ENCODE measurements at places on chromosomes 4 and X.

GRCh38 chr4:94629837-94630236 lies 127.9 kb upstream of the BMPR1B start:
- DNase-seq: no peak

DNA sequence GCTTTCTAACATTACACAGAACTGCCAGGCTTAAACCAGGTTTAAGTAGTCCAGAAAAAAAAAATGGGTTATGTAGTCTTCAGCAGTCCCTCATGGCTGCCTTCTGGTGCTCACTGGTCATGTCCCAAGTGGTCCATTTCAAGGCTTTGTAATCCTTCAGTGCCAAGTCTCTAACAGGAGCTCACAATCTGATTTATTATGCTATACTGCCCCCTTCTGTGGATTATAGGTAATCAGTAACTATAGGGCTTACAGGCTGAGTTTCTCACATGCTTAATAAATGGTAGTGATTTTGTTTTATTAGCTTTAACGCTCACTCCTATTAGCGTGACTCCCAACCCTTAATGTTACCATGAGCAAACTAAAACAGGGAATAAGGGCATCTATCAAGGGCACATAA lies 92.5 kb upstream of the EDA2R start:
- peak; percentile 20 for DNase-seq

- DNase-seq: no peak
Observed at GRCh38 chr4:74055096-74055495, 16.6 kb upstream of the CXCL3 start.

DNA sequence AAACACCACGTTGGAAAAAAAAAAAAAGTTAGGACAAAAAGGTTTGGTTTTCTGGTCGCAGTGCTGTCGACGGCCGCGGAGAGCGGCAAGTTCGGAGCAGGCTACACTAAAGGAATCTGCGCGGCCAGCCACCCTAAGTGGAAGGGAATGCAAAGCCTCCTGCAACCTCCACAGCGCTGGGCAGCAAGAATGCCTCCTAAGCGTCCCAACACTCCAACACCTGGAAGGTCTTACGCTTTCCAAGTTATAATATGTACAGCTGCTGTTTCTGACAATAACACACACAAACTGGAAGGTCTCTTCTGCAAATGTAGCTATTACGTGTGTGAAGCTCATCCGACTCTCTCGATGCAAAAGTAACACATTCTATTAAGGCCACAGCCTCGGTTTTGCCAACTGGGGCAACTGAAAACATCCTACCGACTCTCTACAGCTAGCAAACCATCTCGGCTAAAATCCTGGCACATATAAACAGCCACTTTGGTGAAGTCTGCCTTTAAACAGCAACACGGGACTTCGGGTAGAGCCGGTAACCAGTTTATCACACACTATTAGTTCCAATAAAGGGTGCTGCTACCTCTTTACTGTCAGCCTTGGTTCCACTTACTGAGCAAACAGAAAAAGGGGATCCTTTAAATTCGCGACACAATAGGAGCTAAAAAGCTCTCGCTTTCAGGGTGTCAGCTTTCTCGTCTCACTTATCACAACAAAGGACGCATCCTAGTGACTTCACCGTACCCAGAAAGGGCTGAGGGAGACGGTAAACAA lies 895 bp downstream of the SMIM14 start:
- no peak for DNase-seq

DNA sequence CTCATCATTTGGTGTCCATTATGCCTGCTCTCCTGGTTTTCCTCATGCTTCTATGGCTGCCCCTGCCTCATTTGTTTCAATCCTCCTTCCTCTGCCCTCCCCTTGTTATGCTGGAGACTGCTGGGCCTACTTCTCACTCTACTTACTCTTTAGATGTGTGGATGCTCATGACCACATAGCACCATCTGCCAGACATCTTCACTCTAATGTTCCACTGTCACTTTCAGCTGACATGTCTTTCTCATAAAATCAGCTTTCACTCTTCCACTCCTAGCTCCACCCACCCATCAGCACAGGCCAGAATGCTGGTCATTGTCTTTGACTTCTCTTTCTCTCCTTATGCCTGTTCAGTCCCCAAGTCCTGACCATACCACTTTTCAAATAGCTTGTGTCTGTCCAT lies 86.8 kb downstream of the REPS2 start:
- DNase-seq: no peak

DNA sequence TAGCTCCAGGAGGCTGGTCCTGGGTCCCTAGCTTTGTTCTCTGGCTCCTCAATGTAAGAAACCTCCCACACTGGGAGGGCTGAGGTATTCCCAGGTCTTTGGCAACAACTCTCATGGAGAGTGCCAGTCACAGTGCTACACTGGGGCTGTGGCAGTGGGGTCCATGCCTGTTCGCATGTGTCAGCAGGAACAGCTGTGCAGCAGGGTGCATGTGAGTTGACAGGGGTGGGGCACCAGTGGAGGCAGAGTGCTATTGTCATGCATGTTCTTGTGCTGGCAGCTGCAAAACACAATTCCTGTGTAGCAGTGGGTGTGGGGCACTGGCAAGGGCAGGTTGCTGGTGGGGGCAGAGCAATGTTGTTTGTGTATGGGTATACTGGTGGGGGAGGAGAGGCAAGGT lies 246.0 kb downstream of the CXXC4 start:
- DNase-seq: no peak

DNA sequence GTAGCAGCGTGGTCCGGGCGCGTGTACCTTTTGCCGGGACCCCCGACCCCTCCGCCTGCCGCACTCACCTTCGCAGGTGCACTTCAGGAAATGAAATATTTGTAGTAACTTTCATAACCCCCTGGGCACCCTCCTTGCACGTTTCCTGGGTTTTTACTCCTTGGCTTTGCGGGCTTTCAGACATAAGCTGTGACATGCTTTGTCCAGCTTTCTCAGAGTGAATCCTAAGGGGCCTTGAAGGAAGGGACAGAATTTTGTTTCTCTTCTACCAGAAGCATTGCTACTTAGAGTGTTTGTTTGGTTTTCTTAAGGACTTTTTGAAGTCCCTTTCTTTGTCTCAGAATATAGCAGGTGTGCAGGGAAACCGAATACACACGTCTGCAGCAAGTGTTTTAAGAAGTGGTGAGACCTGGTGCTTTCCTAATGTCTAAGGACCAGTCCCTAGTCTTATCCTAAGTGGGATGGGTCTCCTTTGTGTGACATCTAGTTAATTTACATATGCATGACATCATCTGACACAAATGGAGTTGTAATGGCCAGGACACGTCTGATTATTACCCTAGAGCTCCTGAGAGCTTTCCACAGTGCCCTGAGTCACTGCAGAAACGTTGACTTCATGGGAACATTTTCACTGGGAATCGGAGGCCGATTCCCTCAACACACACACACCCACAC lies 1.3 kb downstream of the FAM149A start:
- no peak for DNase-seq

DNA sequence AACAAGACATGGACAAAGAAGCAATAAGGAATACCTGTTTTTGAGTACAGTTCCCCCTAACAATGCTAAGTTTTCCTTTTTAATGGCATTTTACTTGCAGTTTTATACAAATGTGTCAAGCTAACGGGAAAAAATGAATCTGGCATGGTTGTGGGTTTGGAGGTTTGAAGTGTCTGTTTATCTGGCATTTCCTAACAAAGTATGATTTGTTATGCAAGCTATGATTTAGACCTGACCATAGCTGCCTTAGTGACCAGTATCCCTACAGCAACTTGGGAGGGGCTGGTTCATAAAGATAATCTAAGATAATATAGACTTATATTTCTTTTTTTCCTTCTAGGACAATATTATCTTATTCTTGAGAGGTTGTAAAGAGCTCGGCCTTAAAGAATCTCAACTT lies 60.6 kb downstream of the LIMCH1 start:
- no peak for DNase-seq

- peak; percentile 5 for DNase-seq
Observed at GRCh38 chr4:1463088-1463926, 57.1 kb upstream of the NKX1-1 start.

GRCh38 chr4:8174970-8175369 lies 16.4 kb upstream of the ABLIM2 start:
- no peak for DNase-seq

DNA sequence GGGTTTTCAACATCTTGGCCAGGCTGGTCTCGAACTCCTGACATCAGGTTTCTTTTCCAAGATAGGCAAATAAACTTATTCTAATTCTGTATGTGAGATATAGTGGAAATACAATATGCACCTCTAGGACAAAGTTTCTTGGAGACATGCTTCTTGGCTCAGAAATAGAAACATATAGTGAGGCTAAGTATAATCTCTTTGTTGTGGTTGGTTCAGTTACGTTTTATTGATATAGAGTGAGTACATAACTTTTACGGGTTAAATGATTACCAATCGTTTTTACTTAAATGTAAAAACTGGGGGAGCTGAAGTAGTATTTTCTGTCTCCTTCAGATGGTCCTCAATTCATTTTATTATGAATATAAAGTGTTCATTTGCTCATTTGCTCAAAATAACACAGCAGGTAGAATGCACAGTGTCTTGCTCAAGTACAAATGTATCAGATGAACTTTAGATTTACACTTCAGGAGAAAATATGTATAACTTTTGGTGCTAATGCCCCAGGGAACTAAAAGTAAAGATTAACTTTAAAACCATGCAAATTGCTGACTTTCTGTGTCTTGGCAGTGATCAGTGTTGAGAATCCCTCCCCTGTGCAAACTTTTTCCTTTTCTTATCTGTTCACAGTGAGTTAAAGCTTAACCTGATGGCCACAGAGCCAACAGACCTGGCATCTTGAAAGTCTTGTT lies 77.6 kb downstream of the AFF1 start:
- no peak for DNase-seq

DNA sequence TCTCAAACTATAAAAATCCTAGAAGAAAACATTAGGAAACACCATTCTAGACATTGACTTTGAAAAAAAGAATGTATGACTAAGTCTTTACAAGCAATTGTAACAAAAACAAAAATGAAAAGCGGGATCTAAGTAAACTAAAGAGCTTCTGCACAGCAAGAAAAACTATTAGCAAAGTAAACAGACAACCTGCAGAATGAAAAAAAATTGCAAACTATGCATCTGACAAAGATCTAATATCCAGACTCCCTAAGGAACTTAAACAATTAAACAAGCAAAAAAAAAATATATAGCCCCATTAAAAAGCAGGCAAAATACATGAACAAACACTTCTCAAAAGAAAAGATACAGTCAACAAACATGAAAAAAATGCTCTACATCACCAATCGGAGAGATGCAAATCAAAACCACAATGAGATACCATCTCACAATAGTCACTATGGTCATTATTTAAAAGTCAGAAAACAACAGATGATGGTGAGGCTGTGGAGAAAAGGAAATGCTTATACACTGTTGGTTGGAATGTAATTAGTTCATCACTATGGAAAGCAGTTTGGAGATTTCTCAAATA lies 168.1 kb downstream of the EPHA5 start:
- DNase-seq: peak; percentile 40

DNA sequence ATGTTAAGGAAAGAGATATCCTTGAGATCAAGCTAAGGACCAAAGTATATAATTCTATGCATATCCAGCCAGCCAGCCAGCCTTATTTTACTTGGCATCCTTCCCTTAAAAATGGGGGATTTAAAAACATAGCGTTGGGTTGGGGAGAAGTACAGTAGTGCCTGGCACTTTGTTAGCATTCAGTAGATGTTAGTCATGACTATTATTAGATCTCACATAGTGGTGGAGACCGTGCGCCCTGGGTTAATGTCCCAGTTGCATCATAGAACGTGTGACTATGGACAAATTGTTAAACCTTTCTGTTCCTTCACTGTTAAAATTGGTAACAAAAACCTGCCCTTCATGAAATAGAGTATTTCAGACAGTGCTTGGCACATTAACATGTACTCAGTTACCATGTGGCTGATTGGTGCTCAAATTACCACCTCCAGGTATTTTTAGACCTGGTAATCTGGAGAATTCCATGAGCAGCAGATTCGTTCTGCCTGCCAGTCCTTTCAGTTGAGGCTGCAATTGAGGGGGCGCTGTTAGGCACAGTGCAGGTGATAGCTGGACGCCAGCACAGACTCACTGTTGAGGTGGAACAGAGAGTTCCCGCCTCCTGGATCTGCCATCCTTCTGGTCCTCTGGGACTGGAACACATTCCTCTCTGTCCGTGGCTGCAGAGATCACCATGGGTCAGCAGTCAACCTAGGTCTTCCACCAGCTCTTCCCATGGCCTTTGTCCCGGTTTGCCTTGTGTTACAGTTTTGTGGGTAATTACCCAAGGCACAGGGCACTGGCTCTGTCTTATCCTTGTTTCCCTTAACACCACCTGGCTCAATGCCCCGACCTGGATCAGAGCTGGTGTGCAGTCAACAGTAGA lies 31.7 kb downstream of the RBBP7 start:
- DNase-seq: peak; percentile 47

DNA sequence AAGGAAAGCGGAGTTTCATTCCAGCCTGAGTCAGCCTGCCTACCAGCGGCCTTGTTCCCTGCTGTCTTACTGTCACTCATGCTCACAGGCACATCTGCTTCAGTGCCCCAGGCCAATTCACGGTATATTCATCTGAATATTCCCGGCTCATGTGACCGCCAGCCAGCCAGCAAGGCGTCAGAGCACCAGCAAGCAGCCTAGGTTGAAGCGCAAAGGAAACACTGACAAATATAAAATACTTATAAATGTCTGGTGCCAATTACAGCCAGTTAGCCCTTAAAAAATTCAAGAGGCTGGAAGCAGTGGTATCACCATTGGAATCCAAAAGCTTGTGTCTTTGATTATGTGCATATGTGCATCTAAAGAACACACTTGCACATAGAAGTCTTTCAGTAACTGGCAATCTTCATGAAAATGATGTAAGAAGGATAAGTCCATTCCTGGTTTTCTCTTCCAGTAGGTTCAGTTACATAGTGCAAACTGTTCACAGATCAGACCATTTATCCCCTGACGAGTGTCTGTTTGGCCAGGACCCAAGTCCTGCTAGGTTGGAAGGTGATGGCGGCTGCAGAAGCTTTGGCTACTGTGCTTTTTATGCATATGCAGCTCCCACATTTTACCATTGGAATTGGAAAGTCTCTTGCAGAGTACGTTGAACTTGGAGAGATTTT lies 61.3 kb downstream of the LUZP4 start:
- peak; percentile 51 for DNase-seq

GRCh38 chrX:30111431-30111830 lies 103.9 kb upstream of the MAGEB2 start:
- DNase-seq: no peak

DNA sequence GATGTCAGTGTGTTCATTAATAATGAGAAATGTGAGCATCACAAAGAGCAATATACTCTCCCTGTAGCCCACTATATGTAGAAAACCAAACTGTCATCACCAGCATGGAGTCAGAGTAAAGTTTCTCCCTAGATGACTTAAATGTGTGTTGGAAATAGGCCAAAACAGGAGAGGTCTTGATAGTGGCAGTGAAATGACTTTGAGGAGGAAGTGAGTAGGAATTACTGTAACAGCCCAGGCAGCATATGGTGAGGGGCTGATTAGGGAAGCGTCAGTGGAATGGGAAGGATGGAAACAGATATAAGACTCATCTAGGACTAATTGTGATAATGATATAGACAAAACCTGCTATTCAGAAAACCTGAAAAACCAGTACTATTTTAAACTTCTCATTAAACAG lies 83.9 kb downstream of the ATXN3L start:
- DNase-seq: no peak

DNA sequence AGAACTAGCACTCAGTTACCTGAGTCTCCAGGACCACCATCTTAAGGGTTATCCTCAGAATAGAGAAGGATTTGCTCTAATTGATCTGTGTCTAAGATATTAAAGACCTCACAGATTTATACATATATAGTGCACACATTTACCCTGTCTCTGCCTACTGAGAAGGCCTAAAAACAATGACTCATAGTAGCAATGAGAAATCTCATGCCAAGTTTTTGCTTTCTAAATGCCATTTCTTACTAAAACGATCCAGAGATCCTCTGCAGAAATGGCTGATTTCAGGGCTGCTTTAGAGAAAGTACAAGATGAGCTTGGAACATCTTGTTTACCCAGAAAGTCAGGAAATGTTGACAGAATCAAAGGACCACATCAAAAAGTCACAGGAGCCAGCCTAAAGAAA lies 79.1 kb upstream of the INPP4B start:
- no peak for DNase-seq
